Esophagus squamous epithelium (tissue), 5 donors: ENCODE measurements at places on chromosomes 12 and 14. TPM values are rescaled to one million over a fixed set of nuclear protein-coding genes. Genes with fewer than 3 reads are reported as not detected.
A peak's percentile ranks its signal among the peaks of the same experiment; 100 is the strongest.

Gene OR4E1
- not detected for total RNA-seq

DNA sequence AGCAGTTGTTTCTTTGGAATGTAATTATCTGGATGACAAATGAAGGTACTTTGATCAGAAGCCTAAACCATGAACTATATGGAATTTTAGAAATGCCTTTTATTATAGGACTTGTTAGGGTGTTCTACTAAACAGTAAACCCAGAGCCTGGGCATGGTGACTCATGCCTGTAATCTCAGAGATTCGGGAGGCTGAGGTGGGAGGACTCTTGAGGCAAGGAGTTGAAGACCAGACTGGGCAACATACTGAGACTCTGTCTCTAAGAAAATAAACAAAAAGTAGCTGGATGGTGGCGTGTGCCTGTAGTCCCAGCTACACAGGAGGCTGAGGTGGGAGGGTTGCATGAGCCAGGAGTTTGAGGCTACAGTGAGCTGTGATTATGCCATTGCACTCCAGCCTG, 23.9 kb downstream of the PALS1 start:
- H3K4me3 ChIP-seq, result no peak overlapping the region
- peaks cover 46% of the 10 kb centered on the region for H3K4me1 ChIP-seq
- no peaks in the 10 kb centered on the region for H3K27me3 ChIP-seq
- DNase-seq, result no peak

DNA sequence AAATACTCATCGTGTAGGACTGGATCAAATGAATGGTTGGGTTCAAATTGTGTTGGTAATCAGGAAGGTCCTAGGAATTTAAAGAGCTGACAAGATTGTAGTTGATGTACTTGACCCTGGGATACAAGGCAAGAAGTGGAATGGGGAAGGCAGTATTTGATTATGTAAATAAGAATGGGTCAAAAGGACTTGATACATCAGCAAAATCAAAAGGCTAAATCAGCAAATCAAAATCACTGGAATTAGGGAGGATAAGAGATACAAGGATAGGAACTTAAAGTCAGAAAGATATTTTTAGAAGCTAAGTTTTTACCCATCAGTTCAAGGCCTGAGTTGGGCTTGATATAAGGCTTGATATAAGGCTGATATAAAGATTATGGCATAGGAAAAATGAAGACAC, 65.8 kb downstream of the VEZT start:
- H3K36me3 ChIP-seq, result peaks cover 7% of the 10 kb centered on the region
- H3K27me3 ChIP-seq, result no peaks in the 10 kb centered on the region
- no peak overlapping the region for H3K27ac ChIP-seq
- no peaks in the 10 kb centered on the region for H3K4me1 ChIP-seq

Gene IFI27
- 958 TPM for total RNA-seq

Gene GALNT8
- total RNA-seq, result 0.59 TPM

Gene C12orf54
- not detected for total RNA-seq

DNA sequence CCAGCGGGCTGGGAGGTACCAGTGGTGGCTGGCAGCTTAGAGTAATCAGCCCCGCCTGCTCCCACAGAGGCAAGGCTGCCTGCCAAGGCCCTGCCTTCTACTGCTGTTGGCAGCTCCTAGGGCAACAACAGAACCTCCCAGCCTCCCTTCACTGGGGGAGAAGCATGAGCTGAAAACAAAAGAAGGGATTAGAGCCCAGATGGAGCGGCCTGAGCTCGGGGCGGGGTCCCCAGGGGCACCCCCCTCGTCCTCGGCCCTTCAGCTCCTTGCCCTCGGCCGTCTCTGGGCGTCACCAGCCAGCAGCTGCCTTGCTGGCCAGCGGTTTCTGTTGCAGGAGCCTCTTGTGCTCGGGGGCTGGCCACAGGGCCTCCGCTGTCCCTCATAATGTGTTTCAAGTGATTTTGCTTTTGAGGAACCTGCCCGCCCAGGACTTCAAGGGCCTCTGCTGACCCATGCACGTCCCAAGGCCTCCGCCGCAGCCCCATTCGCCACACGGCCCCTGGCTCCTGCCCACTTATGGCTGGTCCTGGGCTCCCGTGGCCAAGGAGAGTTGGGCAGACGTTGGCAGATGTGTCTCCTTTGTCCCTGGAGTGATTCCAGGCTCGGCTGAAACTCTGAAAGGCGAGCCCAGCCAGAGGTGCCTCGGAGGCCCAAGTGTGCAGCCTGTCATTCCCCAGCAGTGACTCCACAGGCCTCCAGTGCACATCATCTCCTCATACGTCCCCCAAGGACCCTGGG, 49.7 kb downstream of the PSMA6 start:
- peak overlapping the region; percentile 90 for H3K27ac ChIP-seq
- peaks cover 75% of the 10 kb centered on the region for H3K4me1 ChIP-seq
- no peaks in the 10 kb centered on the region for H3K36me3 ChIP-seq
- peak; percentile 56 for DNase-seq
- peak overlapping the region; percentile 33 for H3K4me3 ChIP-seq

Gene ERBB3
- 36.0 TPM for total RNA-seq

GRCh38 chr14:65228436-65228835, 126.1 kb upstream of the MAX start:
- H3K36me3 ChIP-seq, result no peaks in the 10 kb centered on the region
- no peaks in the 10 kb centered on the region for H3K27me3 ChIP-seq
- no peak for DNase-seq
- H3K4me1 ChIP-seq, result peaks cover 14% of the 10 kb centered on the region

DNA sequence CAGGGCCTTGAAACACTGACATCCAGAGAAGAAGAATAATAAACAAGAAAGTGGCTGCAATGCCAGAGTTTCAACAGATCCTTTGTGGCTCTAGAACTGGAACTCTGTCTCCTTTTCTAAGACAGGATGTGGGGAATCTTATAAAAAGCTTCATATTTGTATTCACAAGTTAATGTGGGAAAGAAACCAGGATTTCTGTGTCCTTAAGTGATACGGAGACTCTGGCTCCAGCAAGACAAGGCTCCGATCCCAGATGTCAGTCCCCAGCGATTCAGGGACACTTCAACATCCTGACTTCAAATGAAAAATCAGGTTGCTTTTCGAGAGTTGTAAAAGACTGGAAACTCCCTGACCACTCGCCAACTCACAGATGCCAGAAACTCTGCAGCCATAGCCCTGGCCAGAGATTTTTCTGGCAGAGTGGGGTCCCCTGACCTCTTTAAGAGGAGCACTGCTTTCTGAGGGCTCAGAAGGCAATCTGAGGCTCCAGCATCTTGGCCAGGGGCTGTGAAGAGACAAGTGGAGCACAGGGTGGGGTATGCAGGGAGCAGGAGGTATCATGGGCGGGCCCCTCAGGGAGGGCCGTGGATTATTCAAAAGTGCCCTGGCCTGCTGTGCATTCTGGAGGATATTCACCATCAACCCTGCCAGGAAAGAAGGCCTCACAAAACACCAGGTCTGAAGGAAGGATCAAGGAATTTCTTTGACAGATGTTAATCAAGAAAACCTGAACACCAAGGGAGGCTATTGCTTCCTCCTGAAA, 53.3 kb downstream of the TMX1 start:
- no peaks in the 10 kb centered on the region for H3K27me3 ChIP-seq
- H3K36me3 ChIP-seq, result no peaks in the 10 kb centered on the region
- no peak for DNase-seq
- peak overlapping the region; percentile 53 for H3K27ac ChIP-seq

Gene KRT82
- not detected for total RNA-seq

Gene TNFRSF1A
- total RNA-seq, result 190 TPM

GRCh38 chr12:130382818-130383217, 45.1 kb downstream of the PIWIL1 start:
- no peaks in the 10 kb centered on the region for H3K36me3 ChIP-seq
- no peaks in the 10 kb centered on the region for H3K4me1 ChIP-seq
- H3K27ac ChIP-seq, result no peak overlapping the region
- no peak overlapping the region for H3K4me3 ChIP-seq
- H3K27me3 ChIP-seq, result no peaks in the 10 kb centered on the region

GRCh38 chr12:89155826-89156225, 196.5 kb downstream of the DUSP6 start:
- H3K36me3 ChIP-seq, result no peaks in the 10 kb centered on the region
- DNase-seq, result no peak
- H3K4me3 ChIP-seq, result no peak overlapping the region
- H3K4me1 ChIP-seq, result peaks cover 6% of the 10 kb centered on the region

GRCh38 chr12:38391007-38391406, 74.4 kb downstream of the ALG10B start:
- H3K4me1 ChIP-seq, result peaks cover 8% of the 10 kb centered on the region
- H3K4me3 ChIP-seq, result no peak overlapping the region
- DNase-seq, result no peak
- no peaks in the 10 kb centered on the region for H3K36me3 ChIP-seq
- no peaks in the 10 kb centered on the region for H3K27me3 ChIP-seq
- H3K27ac ChIP-seq, result peak overlapping the region; percentile 31

- H3K36me3 ChIP-seq, result no peaks in the 10 kb centered on the region
- no peak overlapping the region for H3K27ac ChIP-seq
Observed at GRCh38 chr14:49467091-49467490, 119.1 kb downstream of the RPS29 start.

DNA sequence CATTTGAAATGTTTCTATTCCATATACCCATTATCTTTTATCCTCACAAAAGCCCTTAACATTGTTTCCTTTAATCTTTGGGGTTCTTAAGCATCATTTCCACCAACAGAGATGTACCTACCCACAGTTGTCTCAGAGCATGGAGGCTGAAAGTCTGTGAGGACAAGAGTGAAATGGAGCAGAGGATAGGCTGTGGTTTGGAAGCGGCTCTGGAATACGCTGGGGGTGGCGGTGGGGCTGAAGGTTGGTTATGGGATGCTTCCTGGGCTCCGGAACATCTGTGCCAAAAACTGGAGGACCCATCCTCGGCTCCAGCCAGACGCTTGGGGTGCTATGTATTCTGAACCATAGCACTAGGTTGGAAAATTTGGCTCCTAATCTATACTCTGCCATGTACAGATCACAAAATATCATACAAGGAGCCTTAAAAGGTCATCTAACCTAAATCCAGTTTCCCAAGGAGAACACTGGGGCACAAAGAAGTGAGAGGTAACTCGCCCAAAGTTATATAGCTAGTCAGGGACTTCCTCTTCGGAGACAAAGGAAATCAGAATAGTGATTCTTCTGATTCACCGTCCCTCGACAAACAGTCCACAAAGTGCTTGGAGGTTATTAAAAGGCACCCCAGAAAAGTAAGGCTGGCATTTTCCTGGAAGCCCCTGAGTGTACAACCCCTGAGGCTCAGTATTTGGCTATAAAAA, 2.5 kb downstream of the PPP1R3E start:
- H3K27me3 ChIP-seq, result no peaks in the 10 kb centered on the region
- DNase-seq, result no peak
- peaks cover 14% of the 10 kb centered on the region for H3K36me3 ChIP-seq
- peaks cover 62% of the 10 kb centered on the region for H3K4me1 ChIP-seq
- peak overlapping the region; percentile 99 for H3K27ac ChIP-seq

DNA sequence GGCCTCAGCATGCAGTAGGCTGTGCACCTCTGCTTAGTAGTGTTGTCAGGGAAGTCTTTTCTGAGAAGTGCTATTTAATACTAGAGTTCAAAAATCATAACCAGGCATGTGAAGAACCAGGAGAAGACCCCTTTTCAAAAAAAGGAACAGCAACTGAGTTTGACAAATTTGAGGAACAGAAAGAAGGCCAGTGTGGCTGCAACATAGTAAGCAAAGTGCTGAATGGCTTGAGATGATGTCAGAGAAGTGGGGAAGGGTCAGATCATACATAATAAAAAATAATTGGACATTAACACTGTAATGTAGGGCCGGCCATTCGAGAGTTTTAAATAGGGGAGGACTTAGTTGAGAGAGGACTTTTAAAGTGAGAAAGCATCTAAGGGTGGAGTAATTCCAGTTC, 11.1 kb upstream of the CNTN1 start:
- no peak overlapping the region for H3K27ac ChIP-seq
- H3K27me3 ChIP-seq, result no peaks in the 10 kb centered on the region
- no peak overlapping the region for H3K4me3 ChIP-seq
- no peaks in the 10 kb centered on the region for H3K4me1 ChIP-seq

DNA sequence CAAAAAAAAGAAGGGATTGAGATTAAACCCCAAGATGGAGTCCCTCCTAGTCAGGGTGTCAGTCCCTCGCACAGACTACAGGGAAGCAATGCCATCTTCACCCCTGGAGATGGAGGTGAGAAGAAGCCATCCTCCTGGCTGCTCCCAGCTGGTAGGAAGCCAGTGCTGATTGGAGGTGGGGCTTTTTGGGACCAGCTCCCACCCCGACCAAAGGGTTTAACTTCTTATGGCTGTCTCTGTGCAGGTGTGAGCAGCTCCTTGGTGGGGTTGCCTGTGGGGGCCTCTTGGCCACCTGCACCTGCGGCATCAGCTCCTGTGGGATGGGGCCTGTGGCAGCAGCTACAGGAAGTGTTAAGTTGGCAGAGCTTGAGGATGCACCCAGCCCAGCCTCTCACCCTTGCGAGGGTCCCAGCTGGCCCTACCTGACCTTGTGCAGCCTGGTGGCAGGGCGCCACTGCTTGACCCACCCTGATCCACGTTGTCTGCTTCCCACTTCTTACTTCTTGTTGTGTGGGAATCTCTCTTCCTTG, 3.8 kb upstream of the KRT86 start:
- no peak overlapping the region for H3K27ac ChIP-seq
- H3K27me3 ChIP-seq, result peaks cover 24% of the 10 kb centered on the region
- H3K36me3 ChIP-seq, result no peaks in the 10 kb centered on the region
- DNase-seq, result no peak
- H3K4me3 ChIP-seq, result no peak overlapping the region

GRCh38 chr12:122610911-122611310, 83.9 kb downstream of the KNTC1 start:
- no peaks in the 10 kb centered on the region for H3K27me3 ChIP-seq
- no peaks in the 10 kb centered on the region for H3K36me3 ChIP-seq
- no peaks in the 10 kb centered on the region for H3K4me1 ChIP-seq
- H3K27ac ChIP-seq, result no peak overlapping the region

DNA sequence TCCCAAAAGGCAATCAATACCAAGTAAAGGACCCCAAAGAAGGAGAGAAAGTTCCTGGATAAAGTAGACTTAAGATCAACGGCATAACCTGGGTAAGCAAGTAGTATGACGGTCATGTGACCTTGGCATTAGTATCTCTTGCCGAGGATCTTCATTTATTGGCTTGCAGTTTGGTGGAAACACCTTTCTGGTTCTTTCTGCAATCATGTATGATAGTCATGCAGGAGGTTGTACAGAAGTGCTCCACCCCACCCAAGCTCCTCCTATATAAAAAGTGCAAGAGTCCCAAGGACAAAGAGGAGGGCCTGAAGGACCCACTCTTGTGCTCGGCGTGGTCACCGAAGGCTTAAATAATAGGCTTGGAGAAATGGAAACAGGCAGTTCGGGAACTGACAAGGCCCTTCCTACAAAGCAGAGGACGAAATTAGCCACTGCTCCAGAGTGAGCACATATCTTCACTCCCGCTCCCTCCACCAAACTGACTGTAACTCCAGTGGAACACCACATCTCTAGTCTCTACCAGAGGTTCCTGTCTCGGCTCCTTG, 750 bp downstream of the CS start:
- peaks cover 25% of the 10 kb centered on the region for H3K4me1 ChIP-seq
- H3K27me3 ChIP-seq, result no peaks in the 10 kb centered on the region
- H3K27ac ChIP-seq, result peak overlapping the region; percentile 98
- peaks cover 19% of the 10 kb centered on the region for H3K36me3 ChIP-seq
- H3K4me3 ChIP-seq, result peak overlapping the region; percentile 95
- no peak for DNase-seq

DNA sequence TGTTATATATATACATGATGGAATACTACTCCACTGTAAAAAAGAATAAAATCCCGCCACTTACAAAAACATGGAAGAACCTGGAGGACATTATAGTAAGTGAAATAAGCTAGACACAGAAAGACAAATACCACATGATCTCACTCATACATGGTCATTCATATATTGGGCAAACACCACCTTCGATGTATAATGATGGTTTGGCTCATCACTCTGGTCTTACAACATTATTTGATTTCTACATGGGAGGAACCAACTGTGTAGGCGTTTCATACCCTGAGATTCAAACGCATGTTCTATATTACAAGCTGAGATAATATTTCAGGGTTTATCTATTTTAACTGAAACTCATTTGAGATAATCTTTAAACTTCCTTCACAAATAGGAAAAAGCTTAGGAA, 48.3 kb downstream of the ABCD2 start:
- no peak overlapping the region for H3K4me3 ChIP-seq
- H3K27ac ChIP-seq, result no peak overlapping the region
- no peaks in the 10 kb centered on the region for H3K4me1 ChIP-seq
- no peaks in the 10 kb centered on the region for H3K36me3 ChIP-seq
- H3K27me3 ChIP-seq, result no peaks in the 10 kb centered on the region
